ENCODE measurements at places on chromosomes 7 and 10.

- DNase-seq = no peak
Measured at GRCh38 chr7:112987171-112987570, 99.5 kb downstream of the GPR85 start.

- no peak for DNase-seq
Measured at GRCh38 chr10:79047584-79047874, 21.2 kb upstream of the ZMIZ1 start.

- DNase-seq = peak; percentile 78
Measured at GRCh38 chr10:48658243-48658974, 26.3 kb upstream of the WDFY4 start.

DNA sequence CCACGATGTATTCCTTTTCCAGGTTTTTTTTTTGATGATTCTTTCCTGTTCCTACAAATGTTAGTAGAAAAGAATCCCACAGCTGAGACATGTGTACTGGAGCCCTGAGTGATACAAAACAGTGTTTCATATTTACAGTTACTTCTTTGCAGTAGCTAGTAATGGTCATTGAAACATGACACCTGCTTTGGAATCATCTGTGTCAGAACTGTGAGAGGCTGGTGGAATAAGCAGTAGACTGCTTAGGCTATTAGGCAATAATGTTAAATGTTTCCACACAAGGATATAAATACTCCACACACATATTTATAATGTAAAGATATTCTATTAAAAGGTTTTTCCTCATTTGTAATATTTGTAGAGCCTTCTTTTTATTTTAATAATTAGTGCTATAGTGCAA, 394.0 kb downstream of the THSD7A start:
- DNase-seq = no peak

- no peak for DNase-seq
Measured at GRCh38 chr7:47617131-47617530, 35.2 kb upstream of the TNS3 start.

DNA sequence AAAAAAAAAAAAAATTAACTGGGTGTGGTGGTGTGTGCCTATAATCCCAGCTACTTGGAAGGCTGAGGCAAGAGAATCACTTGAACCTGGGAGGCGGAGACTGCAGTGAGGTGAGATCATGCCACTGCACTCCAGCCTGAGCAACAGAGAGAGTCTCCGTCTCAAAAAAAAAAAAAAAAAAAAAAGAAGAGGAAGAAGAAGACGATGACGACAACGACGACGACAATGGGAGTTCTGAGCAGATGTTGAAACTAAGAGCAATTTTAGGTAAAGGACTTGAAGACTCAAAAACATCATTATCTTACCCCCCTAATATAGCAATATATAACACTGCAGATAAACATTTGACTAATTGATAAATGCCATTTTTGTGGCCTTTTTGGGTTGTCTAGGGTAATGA, 39.5 kb upstream of the PPP1R17 start:
- DNase-seq = no peak

DNA sequence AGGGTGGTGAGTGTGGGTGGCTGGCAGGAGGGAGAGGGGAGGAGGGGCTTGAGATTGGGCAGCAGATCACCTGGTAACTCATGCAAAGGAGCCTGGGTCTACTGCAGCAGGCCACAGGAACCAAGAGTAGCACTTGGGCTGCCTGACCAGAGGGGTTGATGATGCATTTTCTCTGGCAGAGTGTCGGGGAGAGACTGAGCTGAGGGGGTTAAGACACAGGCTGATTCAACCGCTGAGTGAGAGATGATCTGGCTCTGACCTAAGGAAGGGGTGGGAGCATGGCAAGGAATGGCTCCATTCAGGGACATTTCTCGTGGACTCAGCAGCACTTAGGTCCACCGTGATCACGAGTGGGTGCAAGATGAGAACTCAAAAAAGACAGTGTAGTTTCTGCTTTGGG, 115.5 kb upstream of the STK17A start:
- no peak for DNase-seq

DNA sequence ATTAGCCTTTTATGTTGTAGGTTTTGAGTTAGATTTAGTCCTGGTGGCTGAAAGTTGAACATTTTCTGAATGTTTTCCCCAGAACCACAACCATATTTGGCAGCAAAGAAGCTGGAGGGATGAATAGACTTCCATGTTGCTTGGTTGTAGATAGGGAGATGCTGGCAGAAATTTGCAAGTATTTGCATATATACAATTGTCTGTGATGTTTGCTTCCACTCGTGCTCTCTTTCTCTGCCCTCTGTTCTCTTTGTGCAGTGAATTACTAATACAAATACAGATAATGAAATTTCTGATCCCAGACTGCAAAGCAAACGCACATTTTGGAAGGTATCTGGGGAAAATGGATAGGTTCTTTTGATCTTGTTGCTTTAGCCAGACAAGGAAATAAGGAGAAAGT, 96.1 kb downstream of the SNX10 start:
- DNase-seq = no peak

- DNase-seq = no peak
Measured at GRCh38 chr10:15241306-15241705, 72.8 kb upstream of the NMT2 start.

DNA sequence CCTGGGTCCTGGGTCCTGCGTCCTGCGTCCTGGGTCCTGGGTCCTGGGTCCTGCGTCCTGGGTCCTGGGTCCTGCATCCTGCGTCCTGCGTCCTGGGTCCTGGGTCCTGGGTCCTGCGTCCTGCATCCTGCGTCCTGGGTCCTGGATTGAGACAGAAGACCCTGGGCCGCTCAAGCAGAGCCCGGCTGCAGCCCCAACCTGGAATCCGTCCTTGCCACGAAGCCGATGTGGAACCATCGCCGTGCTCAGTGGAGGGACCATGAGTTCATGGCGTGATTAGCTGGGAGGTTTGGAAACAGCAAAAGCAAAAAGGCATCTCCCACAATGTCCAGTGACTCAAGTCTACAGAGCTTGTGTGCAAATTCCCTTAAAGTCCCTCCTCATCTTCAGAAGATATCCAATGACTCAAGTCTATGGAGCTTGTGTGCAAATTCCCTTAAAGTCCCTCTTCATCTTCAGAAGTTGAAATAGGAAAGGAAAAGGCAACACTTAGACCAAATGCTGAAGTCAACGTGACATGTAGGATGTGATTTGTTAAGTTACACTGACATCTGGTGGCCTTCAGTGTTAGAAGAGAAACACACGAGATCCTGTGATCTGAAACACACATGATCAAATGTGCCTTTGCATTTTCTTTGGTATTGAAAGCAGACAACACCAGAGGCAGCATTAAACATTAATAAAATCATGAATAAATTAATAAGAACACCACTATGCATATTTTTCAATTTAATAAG, 179.9 kb downstream of the PTPRN2 start:
- DNase-seq = no peak

DNA sequence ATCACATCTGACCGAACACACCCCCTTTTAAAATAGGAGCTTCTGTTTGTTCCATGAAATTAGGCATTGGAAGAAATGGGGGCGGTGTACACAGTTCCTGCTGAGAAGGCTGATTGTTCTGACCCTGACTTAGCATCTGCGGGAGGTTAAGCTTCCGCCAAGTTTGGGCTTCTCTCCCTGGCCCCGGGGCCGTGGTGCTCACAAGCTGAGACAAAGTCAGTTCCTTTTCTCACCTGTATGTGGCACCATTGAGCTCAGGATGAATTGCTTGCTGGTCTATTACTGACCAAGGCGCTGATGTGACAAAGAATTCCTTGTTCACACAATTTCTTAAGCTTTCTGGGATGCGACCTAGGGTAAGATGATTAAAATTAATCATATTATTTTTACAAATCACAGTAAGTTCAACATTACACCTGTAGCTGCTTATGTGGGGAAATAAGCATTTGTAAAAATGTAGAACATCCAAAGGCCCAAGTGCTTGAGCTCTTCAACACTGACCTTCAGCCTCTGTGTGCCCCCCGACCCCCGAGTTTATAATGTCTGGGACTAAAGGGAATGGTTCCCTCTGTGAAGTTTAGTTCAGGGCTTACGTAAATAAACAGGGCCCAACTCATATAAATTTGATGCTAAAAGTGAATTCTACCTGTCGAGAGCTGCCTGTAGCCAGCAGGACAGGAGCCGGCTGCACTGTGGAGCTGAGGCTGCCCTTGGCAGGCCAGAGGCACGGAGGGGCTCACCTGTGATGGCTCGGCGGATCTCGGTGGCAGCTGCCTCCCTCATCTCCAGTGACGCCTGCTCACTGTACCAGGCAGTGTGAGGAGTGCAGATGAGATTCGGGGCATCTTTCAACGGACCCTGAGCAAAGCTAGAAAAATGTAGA, 50.8 kb downstream of the ZRANB1 start:
- peak; percentile 43 for DNase-seq

DNA sequence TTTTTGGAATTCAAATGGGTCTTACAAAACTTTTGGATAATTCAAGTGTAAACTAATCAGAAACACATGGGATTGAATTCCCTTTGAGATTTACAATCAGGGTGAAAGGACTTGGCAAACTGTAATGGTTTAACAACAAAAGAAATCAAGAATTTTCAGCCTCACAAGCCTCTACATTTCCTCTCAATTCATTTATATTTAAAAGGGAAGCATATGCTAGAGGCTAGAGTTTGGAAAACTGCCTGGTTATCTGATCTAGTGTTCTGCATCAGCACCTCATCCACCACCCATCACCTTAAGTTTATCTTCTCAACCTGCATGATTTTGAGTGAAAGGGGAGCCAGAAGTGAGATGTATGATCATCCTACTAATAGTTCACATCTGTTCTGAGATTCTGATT, 120.7 kb downstream of the TES start:
- DNase-seq = no peak

DNA sequence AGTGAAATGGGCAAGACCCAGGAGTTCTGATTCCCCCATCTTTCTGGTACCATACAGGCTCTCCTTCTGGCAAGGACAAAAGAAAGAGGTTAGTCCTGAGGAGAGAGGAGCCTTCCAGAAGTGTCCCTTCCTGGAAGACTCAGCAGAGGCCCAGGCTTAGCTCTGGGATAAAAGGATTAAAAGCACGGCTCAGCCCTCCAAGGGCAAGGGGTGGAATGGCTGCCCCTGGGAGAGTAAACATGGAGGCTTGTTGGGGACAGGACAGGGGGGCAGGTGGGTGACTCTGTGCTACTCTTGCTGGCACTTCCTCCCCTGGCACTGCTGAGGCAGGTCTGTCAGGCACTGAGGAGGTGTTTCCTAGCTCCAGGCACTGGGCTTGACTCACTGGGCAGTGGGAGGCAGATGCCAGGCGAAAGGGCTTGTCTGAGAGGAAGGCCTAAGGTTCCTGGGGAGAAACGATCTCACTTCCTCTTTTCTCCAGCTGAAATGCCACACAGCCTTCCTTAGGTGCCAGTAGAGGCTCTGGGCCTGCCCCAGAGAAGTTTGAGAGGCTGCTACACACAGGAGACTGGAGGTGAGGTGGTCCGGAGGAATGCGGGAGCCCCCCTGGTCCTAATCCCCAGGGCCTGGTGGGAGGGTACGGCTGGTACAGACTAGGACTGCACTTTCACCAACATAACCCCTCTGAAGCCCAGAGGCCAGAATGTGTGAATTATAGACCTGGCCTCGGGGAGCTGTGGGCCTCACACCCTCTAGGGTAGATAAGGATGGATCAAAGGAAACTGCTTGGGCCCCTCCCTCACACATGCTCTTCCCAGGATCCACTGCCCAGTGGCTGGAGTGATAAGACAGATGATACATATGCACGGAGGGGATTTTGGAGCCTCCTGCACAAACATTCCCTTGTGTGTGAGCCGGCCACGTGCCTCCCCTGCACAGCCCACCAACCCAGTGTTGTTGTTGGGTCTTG, 63.2 kb upstream of the PODXL start:
- DNase-seq = no peak

GRCh38 chr10:92573091-92573797, 649 bp downstream of the IDE start:
- peak; percentile 58 for DNase-seq

DNA sequence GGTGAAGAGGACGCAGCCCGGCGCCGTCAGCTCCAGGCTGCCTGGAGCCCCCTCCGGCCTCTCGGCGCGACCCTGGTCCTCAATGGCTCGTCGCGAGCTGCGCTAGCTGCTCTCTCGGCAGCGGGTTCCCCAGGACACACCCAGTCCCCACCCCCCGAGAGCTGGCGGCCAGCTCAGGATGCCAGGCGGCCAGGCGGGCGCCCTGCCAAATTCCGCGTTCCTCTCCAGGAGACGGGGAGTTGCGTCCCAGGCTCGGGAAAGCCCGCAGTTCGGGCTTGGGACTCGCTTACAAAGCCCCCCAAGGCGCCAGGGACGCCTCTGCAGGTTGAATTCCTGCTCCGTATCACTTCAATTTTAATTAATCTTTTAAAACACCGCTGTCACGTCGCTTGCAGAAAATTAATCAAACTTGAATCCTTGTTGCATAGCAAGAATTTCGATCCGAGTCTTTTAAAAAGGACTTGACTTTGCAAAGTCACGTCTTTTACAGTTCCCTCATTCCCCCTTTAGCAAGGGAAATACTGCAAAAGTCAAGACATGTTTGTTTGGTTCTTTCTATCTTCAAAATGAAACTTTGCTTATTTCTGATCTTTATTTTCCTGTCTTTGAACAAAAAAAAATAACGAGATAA, 28.2 kb downstream of the SKIDA1 start:
- peak; percentile 63 for DNase-seq

- DNase-seq = no peak
Measured at GRCh38 chr7:45645141-45645969, 71.2 kb downstream of the ADCY1 start.

Measured in activated T-cell treated with anti-CD3 and anti-CD28 coated beads, Interleukin-2, amount 50 U/mL, for 48 hours (primary cell).